D721Med (cell line): ENCODE measurements at places on chromosomes 2 and 18.

- DNase-seq = no peak
Measured at GRCh38 chr2:152564754-152565551, 152.3 kb downstream of the PRPF40A start.

DNA sequence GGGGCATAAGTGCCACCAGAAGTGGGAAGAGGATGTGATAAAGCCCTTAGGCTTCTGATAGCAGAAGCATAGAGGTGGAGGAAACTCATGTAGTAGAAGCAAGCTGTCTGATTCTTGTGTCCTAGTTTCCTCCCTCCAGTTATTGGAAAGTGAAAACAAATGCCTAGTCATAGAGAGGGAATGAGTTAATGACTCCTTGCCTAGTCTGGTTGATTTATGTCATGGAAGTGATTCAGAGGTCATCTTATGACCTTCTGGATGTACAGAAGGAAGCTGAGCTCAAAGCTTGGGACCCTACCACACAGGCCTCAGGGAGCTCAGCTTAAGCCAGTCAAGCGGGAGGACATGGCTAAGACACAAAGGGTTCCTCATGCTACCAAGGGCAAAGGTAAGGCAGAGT lies 232.2 kb downstream of the THSD7B start:
- no peak for DNase-seq

DNA sequence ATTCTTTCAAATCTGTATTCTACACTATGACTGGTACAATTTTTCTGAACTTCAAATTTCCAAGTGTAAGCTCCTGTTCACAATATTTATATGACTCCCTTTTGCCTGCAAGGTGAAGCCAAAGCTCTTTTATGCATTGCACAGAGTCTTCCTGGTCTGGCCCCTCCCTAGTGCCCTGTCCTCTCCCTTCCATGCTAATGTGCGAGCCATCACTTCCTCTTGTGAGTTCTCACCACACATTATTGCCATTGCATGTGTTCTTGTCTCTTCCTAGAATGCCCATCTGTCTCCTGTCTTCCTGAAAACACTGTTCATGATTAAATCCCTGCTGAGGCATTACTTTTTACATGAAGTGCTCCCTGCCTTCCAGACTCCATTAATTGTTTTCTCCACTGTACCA lies 169.9 kb downstream of the MC4R start:
- DNase-seq = no peak

DNA sequence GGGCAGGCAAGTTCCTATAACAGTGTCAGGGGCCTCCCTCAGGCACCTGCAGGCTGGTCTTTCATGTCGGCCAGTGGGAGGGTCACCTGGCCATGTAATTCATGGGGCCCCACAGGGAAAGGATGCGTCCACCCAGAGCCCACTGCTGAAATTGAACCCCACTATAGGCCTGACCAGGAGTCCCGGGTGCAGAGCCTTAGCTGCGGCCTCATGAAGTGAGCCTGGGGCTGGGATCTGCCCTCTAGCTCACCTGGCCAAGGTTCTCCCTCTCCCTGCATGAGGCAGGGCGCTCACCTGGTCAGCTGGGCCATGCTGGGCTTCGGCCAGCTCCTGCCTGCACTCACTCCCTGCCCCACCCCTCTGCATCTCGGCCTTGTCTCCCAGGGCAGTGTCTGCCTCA lies 41.1 kb downstream of the C1QL2 start:
- no peak for DNase-seq

DNA sequence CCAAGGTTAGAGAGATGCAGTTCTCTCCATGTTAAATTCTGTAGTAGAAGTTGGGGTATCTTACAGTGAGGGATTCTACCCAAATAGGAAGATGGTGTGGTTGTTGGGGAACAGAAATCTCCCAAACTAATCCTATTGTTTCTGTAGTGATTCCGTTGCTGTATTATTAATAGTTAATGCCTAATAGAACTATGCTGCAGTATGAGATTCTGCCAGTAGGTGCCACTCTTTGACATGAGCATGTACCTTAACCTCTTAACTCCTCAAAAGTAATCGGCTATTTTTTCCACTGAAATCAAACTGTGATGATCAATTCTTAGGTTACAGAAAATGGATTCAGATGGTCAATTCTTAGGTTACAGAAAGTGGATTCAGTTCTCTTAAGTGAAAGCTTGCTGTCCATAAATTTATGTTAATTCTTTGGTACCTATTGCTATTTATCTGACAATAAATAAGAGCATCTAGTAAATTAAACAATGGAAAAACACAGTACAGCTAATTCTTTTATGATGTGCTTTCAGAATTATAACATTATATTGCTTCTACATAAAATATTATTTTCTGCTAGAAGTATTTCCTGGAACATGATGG lies 97.9 kb upstream of the DLX2 start:
- no peak for DNase-seq

GRCh38 chr2:191670076-191670475 lies 7.9 kb upstream of the NABP1 start:
- DNase-seq = no peak

- DNase-seq = no peak
Measured at GRCh38 chr18:70072678-70073077, 125.0 kb upstream of the CD226 start.
